ENCODE measurements at places on chromosomes 5 and 9.

GRCh38 chr5:127227881-127228280, 62.7 kb upstream of the MEGF10 start:
- DNase-seq: no peak

DNA sequence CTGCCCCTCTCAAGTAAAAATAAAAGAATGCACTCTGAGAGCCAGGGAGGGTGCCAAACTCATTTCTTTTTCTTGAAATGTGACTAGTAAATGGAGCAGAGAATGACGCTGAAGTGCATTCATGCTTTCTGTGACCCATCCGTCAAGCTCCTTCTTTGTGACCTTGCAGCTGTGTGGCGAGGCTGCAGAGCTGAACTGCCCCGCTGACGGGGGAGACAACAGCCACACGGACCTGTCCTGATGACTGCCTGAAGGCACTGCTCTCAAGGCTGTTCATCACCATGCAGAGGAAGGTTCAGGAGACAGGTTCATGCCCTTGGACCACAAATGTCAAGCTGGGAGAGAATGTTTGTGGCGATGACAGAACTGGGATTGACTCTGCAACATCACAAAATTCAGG, 21.0 kb upstream of the RASGEF1C start:
- no peak for DNase-seq

DNA sequence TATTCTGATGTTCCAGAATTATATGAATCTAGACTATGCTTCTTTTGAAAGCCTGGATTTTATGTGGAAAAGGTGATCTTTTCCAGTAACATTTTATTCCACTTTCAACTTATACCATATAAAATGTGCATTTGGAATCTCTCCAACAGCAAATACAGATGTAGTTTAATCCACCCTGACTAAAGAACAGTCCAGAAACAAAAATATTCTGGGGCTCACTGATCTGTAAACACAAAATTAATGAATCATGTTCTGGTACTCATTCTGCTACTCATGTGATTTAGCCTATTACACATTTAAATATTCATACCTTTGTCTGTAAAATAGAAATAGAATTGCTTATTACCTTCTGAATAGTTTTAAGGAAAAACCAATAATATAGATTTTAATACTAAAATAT, 125.8 kb downstream of the ARRDC3 start:
- no peak for DNase-seq

GRCh38 chr9:37617161-37617560, 24.8 kb upstream of the TOMM5 start:
- DNase-seq: no peak

DNA sequence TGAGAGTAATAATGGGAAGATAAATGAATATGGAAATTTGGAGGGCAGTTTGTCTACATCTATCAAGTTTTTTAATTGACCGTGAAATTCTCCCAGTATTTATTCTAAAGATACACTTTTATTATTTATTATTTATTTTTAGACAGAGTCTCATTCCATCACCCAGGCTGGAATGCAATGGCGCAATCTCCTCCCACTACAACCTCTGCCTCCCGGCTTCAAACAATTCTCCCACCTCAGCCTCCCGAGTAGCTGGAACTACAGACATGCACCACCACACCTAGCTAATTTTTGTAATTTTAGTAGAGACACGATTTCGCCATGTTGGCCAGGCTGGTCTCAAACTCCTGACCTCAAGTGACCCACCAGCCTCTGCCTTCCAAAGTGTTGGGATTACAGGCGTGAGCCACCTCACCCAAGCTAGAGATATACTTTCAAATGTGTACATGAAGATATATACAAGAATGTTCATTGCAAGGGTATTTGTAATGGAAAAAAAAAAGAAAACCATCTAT, 97.7 kb upstream of the SLC12A2 start:
- DNase-seq: no peak

DNA sequence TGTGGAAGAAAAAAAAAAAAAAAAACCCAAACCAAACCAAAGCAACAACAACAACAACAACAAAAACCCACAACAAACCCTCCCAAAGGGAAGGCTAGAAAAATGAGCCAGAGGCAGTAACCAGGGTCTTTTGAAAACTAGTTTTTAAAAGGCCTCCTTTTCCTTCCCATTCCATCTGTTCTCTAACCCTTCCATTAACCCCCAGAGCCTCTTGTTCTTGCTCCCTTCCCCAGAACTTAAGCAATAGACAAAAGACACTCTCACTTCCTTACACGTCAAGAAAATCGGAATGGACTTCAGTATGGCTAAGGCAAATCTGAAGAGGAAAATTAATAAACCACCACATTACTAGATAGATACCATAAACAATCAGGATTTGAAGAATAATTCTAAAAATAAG, 292.8 kb downstream of the ARL15 start:
- DNase-seq: no peak

DNA sequence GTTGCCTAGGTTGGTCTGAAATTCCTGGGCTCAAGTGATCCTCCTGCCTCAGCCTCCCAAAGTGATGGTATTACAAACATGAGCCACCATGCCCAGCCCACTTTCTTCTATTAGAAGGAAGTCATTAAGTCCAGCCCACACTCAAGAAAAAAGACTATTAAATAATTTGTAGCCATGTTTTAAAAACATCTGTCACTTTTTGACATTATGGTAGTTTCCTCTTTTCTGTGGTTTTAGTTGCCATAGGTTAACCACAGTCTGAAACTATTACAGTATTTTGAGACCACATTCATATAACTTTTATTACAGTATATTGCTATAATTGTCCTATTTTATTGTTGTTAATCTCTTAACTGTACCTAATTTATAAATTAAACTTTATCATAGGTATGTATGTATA, 31.9 kb upstream of the C5orf24 start:
- DNase-seq: no peak

DNA sequence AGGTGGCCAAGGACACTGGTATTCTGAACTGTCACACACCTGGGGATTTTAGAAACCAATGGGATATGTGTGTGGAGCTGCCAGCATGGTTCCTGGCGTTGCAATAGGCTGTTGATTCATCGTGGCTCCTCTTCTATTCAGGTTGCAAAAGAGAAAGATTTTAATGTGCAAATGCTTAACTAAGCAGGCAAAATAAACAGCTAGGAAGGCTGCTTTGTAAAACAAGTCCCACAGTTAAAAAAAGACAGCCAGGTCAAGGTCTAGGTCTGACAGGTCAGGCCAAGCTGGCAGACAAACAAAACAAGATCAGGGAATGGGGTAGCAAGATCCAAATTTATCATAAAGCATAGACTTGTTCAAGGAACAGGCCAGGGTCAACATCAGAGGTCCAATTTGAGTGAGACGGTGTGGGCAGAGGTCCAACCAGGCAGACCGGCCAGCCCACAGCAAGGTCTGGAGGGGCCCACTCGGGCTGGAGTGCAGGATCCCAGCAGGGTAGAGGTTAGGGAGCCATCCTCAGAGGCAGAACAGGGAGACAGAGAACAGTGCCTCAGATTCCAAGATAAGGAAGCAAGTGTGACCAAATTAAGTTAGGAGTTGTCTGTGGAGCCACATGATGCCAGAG, 45.6 kb downstream of the SUB1 start:
- no peak for DNase-seq

DNA sequence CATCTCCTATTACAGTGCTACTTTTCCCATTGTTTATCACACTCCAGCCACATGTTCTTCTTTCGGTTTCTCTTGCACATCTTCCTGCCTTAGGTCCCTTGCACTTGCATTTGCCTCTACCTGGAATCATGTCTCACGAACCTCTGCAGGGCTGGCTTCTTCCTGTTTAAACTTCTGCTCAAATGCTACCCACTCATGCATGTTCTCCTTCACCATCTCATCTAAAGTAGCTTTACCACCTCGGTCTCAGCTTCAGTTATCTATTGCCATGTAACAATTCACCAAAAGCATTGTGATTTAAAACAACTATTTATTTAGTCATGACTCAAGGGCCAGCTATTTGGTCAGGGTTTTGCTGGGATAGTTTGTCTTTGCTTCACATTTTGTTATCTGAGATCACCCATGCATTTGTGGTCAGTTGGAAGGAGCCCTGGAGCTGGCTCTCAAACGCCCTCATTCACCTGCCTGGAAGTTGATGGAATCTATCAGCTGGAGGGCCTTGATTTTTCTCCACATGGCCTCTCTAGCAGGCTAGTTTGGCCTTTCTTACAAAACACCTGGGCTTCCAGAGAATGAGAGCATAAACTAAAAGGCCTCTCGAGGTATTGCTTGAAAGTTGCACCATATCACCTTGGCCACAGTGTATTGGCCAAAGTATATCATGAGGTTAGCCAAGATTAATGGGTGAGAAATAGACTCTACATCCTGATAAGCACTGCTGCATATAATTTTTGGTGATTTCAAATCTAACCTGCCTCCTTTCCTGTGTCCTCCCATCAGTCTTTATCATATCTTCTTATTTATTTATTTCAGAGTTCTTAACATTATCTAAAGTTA, 21.4 kb downstream of the SPINK1 start:
- no peak for DNase-seq
